IPS-NIHi11 (cell line): ENCODE measurements at places on chromosomes 11 and 22.
A peak's percentile ranks its signal among the peaks of the same experiment; 100 is the strongest.

DNA sequence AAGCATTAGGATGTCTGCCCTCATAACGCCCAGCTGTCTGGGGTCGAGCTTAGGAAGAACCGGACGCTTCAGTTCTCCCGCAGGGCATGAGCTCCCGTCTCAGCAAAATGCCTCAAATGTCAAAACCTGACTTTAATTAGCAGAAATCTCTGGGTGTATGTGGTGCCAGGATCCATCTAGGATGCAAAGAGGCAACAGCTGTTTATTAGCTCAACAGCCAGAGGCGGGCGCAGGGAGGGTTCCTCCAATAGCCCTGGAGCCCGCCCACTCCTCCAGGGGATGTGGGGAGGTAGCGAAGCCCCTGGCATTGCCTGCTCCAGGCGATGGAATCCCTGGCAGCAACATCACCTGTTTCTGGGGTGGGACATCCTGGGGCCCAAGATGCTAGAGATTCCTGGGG lies 39.4 kb upstream of the RTL6 start:
- DNase-seq, result peak; percentile 31

- no peak for DNase-seq
These were observed 404 bp downstream of the DCHS1 start for GRCh38 chr11:6655020-6655789.

DNA sequence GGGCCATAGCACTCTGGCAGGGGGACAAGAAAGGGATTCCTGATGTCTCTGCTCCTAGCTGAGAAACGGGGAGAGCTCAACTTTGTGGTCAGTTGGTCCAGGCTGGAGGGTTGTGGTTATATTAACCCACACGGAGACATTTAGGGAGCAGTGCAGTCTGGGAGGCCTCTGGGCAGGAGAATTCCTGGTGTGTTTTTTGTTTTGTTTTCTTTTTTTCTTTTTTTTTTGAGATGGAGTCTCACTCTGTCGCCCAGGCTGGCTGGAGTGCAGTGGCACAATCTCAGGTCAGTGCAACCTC lies 88.0 kb upstream of the SHISAL1 start:
- no peak for DNase-seq

GRCh38 chr11:132728026-132728425 lies 804.3 kb downstream of the OPCML start:
- no peak for DNase-seq

DNA sequence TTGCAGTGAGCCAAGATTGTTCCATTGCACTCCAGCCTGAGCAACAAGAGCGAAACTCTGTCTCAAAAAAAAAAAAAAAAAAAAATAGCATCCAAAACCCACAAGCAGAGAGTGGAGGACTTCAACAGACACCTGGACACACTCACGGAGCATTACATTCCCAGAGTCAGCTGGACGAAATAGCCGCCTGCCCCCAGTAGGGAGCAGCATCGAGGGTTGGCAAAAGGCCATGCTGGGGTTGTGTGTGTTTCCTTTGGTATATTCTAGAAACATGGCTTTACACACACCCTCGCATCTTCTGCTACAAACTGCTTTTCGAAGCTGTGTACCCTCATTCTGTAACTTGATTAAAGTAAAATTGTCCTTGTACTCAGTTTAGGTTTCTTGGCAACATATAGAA lies 5.3 kb downstream of the ADA2 start:
- peak; percentile 64 for DNase-seq

DNA sequence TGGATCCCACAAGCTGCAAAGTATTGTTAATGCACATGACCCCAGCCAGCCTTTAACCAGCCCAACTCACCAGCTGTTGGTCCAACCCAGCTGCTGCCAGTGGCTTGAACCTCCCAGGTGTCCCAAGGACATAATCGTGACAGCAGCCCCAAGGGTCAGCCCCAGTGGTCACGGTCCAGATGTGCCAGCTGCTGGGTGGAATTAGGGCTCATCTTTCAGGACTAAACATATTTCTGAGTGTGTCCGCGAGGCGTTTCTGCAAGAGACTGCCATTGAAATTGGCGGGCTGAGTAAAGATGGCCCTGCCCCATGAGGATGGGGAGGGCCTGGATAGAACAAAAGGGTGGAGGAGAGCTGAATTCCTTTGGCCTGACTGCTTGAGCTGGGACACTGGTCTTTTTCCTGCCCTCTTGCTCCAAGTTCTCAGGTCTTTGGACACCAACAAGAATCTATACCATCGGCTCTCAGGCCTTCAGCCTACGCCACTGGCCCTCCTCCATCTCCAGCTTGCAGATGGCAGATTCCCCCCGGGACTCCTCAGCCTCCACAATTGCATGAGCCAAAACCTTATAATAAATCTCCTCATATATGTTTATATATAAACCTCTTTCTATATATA lies 240.2 kb downstream of the MN1 start:
- DNase-seq, result peak; percentile 45

DNA sequence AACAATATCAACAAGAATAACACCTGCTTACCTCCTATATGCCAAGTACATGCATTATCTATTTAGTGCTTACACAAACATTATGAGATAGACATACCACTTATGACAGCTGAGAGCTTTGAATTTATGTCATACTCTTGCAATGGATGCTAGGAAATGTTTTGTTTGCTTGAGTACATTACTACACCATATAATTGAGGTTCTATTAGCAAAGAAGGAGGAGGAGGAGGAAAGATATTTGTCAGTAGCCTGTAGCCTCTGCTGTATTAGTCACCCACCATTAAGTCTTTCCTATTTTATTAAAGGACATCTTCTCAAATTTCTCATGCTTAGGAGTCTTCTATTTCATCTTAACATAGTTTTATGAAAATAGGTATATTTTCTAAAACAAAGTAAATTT lies 6.4 kb downstream of the ANO5 start:
- no peak for DNase-seq

- DNase-seq, result no peak
These were observed 129.9 kb upstream of the TTC12 start for GRCh38 chr11:113184498-113184897.

GRCh38 chr11:123751781-123752180 lies 2.5 kb downstream of the OR6X1 start:
- DNase-seq, result no peak

GRCh38 chr11:60899046-60899936 lies 7.1 kb downstream of the PRPF19 start:
- peak; percentile 73 for DNase-seq

- DNase-seq, result no peak
These were observed 50.2 kb downstream of the PC start for GRCh38 chr11:66907751-66908630.

DNA sequence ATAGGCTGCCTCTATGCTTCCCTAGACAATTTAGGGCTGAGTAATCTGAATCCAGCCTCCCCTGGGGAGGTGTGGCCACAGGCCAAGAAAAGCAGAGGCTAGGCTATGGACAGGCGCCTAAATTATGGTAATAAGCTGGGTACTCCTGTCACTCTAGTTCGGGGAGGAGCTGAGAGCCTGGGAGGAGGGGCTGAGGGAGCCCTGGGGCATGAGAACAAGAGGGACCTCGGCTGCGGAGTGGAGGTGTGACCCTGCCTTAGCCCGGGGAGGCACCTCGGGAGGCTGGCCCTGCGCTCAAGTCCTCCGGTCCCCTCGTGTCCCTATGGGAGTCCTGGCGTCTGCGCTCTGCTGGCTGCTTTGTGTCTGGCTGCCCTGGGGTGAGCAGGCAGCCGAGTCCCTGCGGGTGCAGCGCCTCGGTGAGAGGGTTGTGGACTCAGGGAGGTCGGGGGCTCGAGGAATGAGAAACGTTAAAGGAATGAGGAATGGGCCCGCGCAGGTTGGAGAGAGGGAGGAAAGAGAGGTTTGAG lies at the start of gene OTOG:
OTOG (plus strand) TSS at position 209 of the 527 bp plus-strand sequence; CDS start at position 323, 114 bp downstream.
- peak; percentile 87 for DNase-seq

- DNase-seq, result no peak
These were observed 77.7 kb downstream of the GDPD4 start for GRCh38 chr11:77223797-77224196.

DNA sequence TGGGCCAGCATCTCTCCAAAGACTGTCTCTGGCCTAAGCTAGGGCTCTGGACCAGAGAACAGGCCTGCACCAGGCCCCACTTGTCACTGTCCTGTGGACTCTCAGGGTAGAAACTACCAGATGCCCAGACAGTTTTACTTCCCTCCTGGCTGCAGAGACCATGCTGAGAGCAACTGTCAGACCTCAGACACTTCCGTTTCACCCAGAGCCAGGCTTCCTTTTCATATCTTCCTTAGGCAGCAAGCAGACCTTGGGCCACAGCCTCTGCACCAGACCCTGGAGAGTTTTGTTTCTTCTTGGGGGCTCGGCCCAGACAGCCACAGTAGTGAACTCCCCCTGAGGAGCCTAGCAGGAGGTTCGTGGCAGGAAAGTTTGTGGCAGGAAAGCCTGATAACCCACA lies 12.1 kb upstream of the FCHSD2 start:
- DNase-seq, result no peak

DNA sequence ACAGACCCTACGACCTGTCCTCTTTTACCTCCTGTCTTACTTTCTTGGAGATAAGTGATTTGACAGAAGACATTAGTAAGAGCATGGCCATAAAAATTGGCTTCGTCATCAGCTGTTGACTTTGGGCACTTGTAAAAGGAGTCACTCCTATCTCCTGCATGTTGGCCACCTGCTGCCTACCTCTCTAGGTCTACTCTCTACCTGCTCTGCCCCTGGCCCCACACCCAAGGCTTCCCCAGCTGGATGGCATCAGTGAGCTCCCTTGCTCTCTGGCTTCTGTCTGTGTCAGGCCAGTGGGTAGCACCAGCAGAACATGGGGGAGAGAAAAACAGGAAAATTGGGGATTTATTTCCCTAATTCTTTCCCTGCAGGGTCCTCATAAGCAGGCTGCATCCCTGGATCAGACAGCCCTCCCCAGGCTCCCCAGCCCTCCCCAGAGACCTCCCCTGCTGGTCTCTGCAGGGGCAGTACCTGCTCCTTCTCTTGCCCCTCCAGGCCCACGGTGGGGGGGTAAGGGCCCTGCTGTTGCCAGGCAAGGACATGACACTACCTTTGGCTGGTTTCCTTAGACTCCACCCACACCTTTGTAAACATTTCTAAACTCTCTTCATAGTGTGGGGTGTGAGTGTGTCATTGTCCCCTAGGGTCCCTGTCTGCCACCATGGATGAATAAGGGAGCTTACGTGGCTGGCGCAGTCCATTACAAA lies 157.0 kb upstream of the NECTIN1 start:
- DNase-seq, result no peak

GRCh38 chr11:30567644-30568043 lies 18.5 kb downstream of the MPPED2 start:
- DNase-seq, result no peak

- DNase-seq, result no peak
These were observed 157.7 kb downstream of the DBX1 start for GRCh38 chr11:20002312-20003216.

DNA sequence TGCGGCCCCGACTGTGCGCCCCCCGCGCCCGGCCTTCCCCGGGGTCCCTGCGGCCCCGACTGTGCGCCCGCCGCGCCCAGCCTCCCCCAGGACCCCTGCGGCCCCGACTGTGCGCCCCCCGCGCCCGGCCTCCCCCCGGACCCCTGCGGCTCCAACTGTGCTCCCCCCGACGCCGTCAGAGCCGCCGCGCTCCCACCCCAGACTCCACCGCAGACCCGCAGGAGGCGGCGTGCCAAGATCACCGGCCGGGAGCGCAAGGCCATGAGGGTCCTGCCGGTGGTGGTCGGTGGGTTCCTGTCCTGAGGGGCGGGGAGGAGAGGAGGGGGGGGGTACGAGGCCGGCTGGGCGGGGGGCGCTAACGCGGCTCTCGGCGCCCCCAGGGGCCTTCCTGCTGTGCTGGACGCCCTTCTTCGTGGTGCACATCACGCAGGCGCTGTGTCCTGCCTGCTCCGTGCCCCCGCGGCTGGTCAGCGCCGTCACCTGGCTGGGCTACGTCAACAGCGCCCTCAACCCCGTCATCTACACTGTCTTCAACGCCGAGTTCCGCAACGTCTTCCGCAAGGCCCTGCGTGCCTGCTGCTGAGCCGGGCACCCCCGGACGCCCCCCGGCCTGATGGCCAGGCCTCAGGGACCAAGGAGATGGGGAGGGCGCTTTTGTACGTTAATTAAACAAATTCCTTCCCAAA lies 3.1 kb downstream of the DRD4 start:
- DNase-seq, result no peak

DNA sequence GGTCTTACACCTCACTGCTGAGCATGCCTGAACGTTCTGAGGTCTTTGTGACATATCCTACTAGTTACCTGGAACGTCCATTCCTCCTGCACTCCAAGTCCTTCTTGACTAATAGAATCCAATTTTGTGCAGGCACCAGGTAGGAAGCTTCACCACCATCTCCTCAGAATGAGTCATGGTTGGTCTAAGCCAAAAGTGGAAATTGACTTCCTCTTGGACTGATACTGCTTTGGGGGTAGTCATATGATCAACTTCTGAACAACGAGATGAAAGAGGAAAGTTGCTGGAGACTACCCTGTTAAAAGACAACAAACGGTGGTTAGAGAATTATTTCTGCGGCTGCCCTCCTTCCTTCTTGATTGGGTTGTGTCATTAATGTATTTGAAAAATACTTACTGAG lies 374.2 kb upstream of the LARGE1 start:
- no peak for DNase-seq

DNA sequence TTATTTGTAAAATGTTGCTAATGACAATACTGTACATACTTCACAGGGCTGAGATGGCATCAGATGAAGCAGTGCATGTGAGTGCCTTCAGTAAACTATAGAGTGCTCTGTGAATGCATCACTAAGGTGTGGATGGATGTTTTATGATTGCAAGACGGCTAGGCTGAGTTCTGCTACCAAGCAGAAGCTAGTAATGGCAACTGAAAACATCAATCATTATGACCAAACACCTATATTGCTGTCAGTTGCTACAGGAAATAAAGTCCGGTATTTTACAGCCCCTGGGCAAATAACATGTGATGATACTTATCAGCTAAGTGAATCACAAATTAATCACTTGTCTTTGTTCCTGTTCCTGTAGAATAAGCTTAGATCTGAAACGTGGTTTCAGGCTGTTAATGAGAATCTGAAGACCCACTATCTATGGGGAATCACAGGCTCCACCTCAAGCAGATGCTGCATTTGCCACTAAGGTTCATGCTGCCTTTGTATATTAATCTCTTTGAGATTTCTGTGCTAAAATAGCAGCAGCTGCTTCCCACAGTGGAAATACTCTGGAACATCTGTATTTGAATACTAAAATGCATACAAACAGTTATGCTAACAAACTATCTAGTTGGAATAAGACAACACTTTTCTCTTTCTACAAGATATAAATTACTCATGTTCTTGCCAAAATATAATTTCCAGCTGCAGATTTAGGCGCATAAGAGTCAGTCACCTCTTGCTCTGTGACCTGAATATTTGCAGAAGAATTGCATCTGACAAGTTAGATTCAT lies 254.0 kb upstream of the PITPNB start:
- no peak for DNase-seq
